ENCODE measurements at places on chromosomes 1 and 21.

DNA sequence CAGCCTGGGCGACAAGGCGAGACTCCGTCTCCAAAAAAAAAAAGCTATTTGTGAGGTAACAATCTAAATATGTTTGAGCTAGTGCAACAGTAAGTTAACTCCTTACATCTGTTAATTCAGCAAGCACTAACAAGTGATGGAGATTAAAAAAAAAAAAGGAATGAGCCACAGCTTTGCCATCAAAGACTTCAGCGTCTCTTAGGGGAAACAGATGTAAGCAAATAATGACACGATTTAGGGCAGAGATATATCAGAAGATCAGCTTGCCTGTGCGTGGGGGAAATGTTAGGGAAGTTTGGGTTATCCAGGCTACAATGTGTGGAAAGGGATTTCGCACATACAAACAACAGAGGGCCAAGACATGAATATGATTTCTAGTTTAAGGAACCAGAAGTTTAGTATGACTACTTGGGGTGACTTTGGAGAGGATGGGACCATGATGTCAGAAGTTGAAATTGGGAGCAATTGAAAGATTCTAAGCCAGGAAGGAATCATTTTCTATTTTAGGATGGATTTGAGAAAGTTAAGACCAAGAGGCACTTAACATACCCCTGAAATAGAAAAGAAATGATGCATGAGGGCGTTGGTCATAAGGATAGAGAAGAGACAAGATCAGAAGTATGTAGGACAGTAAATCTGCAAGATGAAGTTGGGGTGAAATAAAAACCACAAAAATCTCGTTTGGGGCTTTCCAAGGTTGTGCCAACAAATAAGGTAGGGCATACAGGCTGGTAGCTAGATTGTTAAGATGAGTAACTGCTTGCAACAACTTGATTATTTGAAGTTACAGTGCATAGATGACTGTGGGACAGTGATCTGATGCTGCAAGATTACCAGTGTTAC, 2.4 kb upstream of the BRWD1 start:
- DNase-seq, result no peak

DNA sequence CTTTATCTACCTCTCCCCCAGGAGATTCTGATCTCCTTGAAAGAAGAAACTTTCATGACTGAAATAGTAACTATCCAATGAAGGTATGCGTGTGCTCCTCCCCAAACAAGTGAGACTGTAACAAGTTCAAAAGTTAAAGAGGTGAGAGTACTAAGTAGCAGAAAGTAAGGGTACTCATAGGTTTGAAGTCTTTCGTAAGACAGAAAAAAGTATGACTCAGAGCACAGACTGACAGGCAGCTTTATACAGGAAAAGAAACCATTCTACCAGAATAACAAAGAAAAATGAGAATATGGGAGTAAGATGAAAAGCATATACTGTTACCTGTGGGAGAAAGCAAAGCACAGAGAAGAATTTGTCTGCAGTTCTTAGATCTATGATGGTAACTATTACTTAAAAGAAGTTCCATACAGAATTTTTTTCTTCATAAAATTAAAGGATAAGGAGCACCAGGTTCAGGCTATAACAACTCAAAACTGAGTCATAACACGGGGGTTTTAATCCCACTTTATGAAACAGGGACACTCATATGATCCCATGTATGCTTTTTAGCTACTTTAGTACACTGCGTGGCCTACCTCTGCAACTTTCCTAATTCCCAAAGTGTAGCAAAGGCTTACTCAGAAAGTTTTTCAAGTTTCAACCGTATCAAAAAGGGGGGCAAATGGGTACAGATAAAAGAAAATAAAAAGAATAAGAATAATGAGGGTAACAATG, 52.0 kb downstream of the FOXJ3 start:
- no peak for DNase-seq

- no peak for DNase-seq
Measured at GRCh38 chr1:83860490-83861221, 138.3 kb downstream of the TTLL7 start.

DNA sequence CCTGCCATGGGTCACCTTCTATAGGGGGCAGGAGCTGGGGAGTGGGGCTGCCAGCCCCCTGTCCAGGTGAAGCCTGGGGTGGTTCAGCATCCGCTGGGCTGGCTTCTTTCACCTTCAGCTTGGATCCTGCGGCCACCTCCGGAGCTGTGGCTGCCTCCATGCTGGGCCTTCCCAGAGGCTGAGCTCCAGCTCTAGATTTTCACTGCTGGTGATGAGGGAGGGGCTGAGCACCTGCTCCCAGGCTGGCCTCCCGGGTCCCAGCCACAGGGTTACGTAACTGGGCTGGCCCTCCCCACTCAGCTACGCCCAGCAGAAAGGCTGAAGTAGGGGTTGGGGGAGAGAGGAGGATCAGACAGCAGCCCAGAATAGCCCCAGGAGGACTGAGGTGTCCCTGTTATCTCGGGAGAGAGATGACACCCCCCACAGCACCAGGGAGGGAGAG, at the start of gene MYBPHL:
MYBPHL (minus strand) TSS at position 180 of the 442 bp plus-strand sequence; CDS start at position 160, 20 bp downstream.
- peak; percentile 48 for DNase-seq

GRCh38 chr21:36354918-36355680, 30.1 kb upstream of the CHAF1B start:
- peak; percentile 70 for DNase-seq

GRCh38 chr1:178266619-178267066, 172.7 kb downstream of the RASAL2 start:
- DNase-seq, result no peak

GRCh38 chr21:41578083-41578482, 70.1 kb upstream of the TMPRSS2 start:
- no peak for DNase-seq

DNA sequence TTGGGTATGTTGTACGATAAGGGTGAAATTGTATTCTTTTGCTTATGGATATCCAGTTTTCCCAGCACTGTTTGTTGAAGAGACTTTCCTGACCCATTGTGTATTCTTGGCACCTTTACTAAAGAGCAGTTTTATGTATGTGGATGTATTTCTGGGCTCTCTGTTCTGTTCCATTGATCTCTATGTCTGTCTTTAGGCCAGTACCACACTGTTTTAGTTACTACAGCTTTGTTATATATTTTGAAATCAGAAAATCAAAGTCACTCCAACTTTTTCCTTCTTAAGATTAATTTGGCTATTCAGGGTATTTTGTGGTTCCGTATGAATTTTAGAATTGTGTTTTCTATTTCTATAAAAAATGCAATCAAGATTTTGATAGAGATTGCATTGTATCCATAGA, 62.8 kb upstream of the C1orf146 start:
- no peak for DNase-seq

DNA sequence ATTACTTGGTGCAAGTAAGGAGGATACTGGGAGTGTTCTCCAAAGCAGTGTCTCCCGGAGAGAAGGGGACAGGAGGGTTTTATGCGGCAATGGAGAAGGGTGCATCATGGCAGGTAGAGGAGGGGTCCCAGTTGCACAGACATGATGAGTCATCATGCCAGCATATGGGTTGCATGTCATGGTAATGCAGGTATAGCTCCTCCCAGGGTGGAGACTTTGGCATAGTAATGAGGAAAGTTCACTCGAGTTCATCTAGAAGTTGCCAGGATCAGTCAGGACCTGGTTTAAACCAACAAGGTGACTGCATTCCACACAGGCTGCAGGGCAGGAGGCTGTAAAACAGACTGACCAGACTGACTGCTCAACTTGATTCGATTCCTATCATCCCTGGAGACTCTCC, 355.7 kb upstream of the DUSP10 start:
- DNase-seq, result peak; percentile 32

DNA sequence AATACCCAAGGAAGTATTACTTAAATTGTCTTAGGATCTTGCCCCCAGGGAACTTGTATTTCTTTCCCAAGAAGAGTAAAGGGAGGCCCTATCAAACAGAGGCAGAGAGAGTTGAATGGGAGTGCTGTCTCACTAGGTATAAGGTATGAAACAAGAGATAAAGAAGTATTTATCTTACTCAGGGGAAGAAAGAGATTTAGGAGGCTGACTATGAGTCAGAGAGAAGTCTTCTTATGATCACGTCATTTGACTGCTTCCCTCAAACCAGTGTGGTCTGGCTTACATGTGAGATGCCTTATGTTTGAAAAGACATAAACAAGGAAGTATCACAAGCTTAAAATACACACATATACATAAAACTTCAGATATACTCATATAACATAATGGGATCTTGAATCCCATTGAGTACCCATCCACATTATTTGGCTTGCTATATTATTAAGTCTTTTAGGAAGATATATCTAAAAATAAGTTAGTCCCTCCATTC, 29.6 kb downstream of the DUSP10 start:
- DNase-seq, result peak; percentile 24

DNA sequence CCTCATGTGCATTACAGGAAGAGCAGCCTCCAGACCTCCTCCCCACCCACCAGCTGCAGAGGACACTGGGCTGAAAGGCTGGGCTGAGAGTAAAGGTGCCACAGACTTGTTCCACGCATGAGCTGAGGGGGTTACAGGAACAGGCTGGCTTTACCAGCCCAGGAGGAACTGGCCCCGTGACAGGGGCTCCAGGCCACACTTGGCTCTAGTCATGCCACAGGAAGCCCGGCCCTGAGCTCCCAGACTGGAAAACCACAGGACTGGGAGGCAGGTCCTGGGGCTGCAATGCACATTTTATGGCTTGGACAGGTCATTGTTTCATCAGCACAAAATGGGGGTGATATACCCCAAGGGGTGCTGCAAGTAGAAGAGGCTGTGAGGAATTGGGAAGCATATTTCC, 35.6 kb downstream of the GPA33 start:
- no peak for DNase-seq
